ENCODE measurements at places on chromosomes 2 and 18.

- no peak for DNase-seq
These were observed 22.2 kb upstream of the IL1RN start for GRCh38 chr2:113105047-113105785.

DNA sequence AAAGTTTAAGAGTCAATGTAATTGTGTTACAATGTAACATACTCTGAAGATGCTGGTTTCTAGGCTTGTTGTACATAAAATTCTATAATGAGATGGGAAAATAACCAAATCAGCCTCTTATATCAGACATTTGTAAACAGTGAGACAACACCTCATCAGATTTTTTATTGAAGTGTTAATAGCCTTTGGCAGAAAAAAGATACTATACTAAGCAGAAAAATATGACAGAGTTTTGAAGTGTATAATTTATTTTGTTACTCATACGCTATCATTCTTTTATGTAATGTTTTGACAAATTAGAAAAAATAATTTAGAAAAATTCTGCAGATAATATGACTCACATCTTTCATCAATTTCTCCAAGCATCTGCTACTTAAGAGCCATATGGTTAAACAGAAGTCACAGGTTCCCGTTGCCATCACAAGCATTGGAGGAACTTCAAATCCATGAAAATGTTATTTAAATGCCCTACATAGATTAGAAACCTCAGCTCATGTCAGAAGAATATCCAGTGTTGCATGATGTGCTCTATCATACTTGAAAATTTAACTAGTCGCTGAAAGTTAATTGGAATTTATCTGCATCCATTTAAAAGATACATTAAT lies 535.4 kb downstream of the LRP1B start:
- no peak for DNase-seq

DNA sequence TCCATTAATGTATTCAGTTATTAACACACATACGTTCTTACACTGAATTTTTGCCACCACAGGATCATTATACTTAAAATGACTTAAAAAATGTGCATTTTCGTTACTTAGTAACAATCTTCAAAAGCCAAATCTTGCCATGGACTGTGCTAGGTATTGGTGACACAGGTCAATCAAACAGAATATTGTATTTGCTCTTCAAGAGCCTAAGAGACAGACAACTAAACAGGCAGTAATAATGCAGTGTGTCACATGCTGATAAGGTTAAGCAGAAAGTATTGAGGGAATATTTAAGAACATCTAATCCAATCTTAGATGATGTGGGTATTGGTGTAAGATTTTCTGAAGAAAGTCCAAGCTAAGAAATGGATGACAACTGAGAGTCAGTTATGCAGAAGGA lies 56.9 kb downstream of the FBXO11 start:
- no peak for DNase-seq

DNA sequence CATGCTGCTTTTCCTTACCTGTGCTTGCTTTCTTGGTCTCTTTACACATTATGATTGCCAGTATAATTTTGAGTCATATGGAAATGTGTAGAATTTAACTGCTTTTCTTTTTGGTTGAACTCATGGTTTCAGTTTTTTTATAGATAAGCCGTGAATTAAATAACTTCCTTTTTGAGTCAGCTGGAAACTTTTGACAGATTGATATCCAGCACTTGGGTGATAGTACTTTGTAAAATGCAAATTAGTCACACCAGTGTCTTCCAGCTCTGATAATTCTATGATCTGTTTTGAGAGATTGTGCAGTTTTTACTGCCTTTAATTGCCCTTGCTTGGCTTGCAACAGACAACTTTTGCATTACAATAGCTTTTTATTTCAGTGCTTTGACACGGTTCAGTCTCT lies 86.4 kb downstream of the NCOA1 start:
- DNase-seq, result no peak

DNA sequence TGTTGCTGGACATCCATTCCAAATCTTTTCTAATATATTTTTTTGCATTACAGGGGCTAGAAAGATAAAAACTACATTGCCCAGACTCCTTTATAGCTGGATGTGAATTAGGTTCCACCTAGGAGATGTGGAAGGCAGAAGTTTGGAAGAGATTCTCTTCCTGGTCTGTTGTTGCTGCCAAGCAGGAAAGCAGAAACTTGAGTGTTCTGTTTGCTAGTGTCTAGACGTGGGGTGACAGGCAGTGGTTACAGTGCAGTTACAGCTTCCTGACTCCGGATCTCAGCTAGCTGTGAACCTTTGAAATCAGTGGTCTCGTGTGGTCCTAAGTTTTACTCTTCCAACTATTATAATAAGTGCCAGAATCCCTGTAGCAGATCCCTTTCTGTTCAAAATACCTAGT lies 46.2 kb downstream of the COL4A4 start:
- no peak for DNase-seq

Data from NCI-H1048 (cell line).